ENCODE measurements at places on chromosomes 12 and 14.

DNA sequence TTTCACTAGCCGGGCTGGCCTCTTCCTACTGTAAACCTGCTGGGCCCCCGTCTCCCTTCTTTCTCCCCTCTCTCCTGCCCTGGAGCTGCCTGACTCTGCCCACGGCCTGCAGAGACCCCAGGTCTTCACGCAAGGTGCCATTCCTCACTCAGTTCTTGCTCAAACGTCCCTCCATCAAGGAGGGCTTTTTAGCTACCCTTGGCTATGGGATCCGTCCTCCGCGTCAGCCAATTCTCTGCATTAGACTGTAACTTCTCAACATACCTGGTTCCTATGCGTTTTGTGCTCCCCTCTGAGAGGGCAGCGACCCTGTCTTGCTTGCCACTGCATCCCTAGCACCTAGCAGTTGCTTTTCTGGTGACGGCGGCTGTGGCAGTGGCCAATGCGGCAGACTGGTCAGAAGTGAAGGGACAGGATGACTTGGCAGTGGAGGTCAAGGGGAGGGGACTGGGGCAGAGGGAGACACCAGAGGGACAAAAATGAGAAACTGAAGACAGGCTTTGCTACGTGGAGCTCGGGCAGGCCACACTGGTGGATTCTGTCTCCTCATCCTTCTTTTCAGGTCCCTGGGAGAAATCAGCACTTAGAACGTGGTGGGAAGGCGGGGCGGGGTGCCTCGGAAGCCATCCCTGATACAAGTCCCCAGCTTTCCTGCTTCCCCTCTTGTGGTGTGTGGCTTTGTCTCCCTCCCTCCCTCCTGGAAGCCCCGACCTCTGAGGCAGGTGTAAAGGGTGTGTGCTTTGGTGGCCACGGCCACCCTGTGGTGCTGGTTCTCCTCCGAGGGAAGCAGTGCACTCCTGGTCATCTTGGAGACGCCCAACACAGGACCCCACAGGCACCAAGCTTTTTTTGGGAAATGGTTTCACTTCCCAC is 1.8 kb downstream of the B3GNT4 start:
- no peak for DNase-seq

DNA sequence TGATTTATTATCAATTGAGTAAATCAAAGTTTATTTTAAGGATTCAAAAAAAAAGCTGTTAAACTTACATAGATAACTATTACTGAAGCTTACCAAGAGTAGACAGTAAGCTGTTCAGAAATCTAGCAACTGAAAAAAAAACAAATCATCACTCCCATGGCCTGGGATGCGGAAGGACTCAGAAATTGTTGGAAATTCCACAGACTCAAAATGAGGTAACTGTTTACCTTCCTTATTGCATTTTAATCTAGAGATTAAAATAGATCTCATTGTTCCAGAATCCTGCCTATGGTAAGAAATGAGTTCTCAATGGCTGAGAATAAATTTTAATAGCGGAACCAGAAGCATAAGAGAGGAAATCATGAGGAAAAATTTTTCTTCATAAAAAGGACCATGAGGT is 87.2 kb downstream of the PPM1H start:
- DNase-seq: no peak

GRCh38 chr12:42729535-42729900 is 140.0 kb upstream of the PRICKLE1 start:
- DNase-seq: no peak

DNA sequence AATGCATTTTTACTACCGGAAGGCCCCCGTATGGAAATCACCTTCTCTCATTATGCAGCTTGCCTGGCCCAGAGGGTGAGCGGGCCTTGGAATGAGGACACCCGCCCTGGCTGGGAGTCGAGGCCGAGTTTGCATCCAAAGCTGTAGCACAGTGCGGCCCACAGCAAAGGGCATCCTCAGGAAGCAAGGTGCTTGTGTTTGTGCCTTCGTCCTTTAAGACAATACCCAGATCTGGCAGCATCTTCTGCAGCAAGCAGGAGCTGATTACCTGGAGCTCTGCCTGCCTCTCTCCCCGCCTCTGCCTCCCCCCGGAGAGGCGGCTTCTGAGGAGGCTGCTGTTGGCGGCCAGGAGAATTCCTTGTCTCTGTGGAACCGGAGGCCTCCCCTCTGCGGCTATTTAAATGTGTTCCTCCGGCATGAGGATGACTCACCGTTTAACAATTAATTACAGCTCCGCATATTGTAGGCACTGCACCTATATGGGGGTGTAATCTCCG is 145.3 kb downstream of the CACNA1C start:
- DNase-seq: no peak

DNA sequence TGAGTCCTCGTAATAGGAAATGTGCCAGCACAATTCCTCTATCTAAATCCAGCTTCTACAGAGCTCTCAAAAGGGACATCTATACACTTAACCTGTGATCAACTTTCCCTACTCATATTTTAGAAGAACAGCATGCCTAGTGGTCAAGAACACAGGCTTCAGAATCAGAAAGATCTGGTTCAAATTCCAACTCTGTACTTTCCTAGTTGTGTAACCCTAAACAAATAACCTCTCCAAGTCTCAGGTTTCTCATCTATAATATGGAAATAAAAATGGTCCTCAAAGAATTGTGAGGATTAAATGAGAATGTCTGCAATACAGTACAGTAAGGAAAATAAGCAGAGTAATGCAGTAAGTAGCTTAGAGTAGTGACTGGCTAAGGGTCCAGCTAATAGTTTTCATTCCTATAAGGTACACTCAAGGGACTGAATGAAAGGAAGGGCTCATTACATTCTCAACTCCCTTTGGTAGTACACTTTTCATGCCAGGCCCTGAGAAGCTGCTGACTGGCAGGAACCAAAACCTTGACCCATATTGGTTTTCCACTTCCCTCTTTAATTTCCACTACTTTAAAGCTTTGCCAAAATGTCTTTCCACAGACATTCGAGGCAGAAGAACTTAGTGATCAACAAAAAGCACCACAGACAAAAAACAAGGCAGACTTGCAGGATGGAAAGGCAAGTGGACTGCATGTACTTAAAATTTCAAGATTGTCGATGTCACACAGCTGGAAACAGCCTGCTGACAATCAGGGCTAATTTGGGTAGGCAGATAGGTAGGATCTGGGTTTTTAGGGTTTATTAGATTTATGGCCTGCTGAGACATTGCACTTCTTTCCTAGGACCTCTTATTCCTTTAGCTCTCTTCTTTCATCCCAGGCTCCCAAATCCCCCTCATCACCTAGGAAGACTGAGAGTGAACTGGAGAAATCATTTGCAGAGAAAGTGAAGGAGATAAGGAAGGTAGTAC is 4.3 kb downstream of the CCDC196 start:
- no peak for DNase-seq

DNA sequence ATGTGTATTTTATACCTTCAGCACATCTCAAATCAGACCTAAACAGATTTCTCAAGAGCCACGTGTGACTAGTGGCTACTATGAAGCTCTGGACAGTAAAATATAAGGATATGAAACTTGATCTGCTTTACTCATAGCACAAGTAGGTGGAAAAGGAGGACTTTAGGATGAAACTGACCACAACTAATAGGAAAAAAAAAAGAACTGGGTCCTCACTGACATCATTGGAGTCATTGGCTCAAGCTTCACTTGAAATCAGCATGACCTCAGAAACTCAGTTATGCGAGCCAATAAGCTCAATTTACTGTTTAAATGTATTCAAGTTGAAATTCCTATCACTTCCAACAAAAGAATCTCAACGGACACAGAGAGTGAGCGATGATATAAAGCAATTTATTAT is 34.1 kb upstream of the CIT start:
- DNase-seq: no peak

- no peak for DNase-seq
These were observed 84.8 kb downstream of the FIGNL2 start for GRCh38 chr12:51763743-51764142.

GRCh38 chr14:26338231-26338630 is 259.6 kb downstream of the NOVA1 start:
- DNase-seq: no peak

GRCh38 chr12:1130164-1130563 is 139.1 kb downstream of the ERC1 start:
- no peak for DNase-seq

Data from stimulated activated CD8-positive, alpha-beta memory T cell treated with anti-CD3 and anti-CD28 coated beads, Interleukin-15, amount 100 ng/mL, for 1 hour (primary cell).